ENCODE measurements at places on chromosomes 3 and 15. TPM values are rescaled to one million over a fixed set of nuclear protein-coding genes. Genes with fewer than 3 reads are reported as not detected.

ITIH1 gene
- total RNA-seq: not detected

TNNC1 gene
- total RNA-seq: not detected

GRCh38 chr15:85133709-85134108, 152.1 kb downstream of the PDE8A start:
- H3K27me3 ChIP-seq: no peaks in the 10 kb centered on the region
- H3K4me3 ChIP-seq: no peak overlapping the region
- no peaks in the 10 kb centered on the region for H3K36me3 ChIP-seq
- DNase-seq: no peak

- H3K4me3 ChIP-seq: no peak overlapping the region
- no peaks in the 10 kb centered on the region for H3K36me3 ChIP-seq
- no peak for DNase-seq
These were observed 551.7 kb downstream of the NR2F2 start for GRCh38 chr15:96882121-96882772.

GRCh38 chr3:69182588-69183316, 60.4 kb upstream of the LMOD3 start:
- H3K36me3 ChIP-seq: peaks cover 46% of the 10 kb centered on the region
- H3K4me1 ChIP-seq: no peaks in the 10 kb centered on the region

DNA sequence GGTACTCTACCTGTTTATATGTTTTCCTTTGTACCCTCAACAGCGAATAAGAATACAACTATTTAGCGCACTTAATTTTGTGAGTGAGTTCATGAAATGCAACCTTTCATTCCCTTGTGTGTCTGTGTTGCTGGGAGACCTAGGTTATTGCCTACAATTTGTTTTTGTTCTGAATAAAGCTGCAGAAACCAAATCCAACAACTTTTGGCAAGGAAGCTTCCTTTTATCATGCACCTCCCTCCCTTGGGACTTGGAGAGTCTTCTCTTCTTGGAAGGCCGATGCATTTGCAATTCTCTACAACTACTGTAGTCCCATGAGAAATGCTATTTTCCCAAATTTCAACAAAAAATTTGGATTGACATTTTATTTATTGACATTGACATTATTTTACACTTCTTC, 1002.4 kb upstream of the CADM2 start:
- no peak overlapping the region for H3K4me3 ChIP-seq
- no peaks in the 10 kb centered on the region for H3K4me1 ChIP-seq
- DNase-seq: no peak
- H3K27ac ChIP-seq: no peak overlapping the region
- no peaks in the 10 kb centered on the region for H3K36me3 ChIP-seq
- no peaks in the 10 kb centered on the region for H3K27me3 ChIP-seq

DNA sequence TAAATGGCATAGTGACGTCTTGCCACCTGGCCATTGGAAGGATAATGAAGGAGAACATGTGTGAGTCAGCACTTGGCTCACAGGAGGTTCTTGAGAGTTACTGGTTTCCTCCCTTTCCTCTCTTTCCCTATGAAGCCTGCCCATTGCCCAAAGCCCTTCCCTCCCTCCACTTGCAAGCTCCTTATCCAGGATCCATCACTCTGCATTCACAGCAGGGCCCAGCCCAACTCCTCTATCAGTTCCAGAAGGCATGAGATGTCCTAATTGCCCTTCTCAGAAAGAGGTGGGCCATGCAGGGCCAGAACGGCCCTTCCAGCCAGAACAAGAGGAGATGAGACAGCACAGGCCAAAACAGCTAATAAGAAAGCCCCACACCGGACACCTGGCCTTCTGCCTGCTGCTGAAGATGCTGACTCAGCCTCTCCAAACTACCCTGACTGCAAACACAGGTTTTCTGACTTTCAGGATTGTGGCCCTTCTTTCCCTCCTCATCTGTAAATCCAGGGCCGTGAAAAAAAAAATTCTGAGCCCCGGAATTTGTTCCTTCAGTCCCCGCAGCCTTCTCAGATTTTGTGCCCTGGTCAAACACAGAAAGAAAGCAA, 29.7 kb downstream of the HAPLN3 start:
- H3K4me1 ChIP-seq: no peaks in the 10 kb centered on the region
- H3K36me3 ChIP-seq: no peaks in the 10 kb centered on the region
- no peaks in the 10 kb centered on the region for H3K27me3 ChIP-seq
- DNase-seq: no peak
- H3K4me3 ChIP-seq: no peak overlapping the region
- H3K27ac ChIP-seq: no peak overlapping the region

- no peaks in the 10 kb centered on the region for H3K36me3 ChIP-seq
- H3K4me3 ChIP-seq: no peak overlapping the region
- H3K27me3 ChIP-seq: no peaks in the 10 kb centered on the region
- no peaks in the 10 kb centered on the region for H3K4me1 ChIP-seq
These were observed 67.3 kb downstream of the PPARG start for GRCh38 chr3:12356175-12356574.

DNA sequence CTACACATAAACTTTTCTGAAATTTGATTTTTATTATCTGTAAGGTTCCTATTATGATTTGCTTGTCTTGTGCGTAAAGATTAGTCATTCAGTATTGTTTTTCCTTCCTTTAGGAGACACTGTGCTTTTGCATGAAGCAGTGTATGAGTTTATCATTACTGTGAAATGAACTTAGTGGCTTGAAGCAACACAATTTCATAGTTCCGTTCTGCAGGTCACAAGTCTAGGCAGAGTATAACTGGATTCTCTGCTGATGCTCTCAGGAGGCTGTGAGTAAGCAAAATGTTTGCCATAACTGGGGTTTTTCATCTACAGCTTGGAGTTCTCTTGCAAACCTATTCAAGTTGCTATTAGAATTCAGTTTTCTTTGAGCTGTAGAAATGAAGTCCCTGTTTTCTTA, 1136.1 kb downstream of the OTOL1 start:
- no peaks in the 10 kb centered on the region for H3K4me1 ChIP-seq
- H3K27ac ChIP-seq: no peak overlapping the region
- H3K36me3 ChIP-seq: no peaks in the 10 kb centered on the region
- H3K4me3 ChIP-seq: no peak overlapping the region

DNA sequence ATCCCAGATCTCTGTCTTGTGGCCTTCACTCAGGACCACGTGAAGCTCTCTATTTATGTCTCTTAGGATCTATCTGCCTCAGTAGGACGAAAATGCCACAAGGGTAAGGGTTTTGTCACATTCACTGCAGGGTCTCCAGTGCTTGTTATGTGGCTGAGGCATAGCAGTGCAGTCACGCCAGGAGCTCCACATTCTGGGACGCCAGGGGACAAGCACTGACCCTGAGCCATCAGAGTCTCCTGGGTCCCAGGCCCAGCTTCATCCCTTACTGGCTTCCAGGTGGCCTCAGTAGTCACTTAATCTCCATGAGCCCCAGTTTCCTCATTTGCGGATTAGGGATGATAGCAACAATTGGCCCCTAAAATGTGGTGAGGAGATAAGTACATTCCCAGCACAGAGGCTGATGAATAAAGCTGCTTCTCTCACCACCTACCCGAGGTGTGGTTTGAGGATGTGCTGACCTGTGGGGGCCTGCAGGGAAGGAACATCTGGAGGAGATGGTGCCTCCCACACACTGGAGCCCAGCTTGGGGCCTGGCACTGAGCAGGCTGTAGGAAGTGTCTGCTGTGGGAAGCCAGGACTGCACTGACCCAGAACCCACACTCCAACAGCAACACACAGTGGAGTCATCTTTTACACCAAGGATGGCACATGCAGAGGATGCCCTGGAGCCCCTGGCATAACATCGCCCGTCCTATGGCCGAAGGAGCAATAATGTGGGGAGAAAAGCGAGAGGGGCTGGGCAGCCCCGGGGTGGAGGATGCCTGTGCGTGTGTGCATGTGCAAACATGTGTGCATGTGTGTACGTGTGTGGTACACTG, 93.2 kb upstream of the IQSEC1 start:
- H3K4me3 ChIP-seq: no peak overlapping the region
- H3K4me1 ChIP-seq: no peaks in the 10 kb centered on the region
- no peaks in the 10 kb centered on the region for H3K36me3 ChIP-seq
- no peaks in the 10 kb centered on the region for H3K27me3 ChIP-seq
- DNase-seq: no peak

DNA sequence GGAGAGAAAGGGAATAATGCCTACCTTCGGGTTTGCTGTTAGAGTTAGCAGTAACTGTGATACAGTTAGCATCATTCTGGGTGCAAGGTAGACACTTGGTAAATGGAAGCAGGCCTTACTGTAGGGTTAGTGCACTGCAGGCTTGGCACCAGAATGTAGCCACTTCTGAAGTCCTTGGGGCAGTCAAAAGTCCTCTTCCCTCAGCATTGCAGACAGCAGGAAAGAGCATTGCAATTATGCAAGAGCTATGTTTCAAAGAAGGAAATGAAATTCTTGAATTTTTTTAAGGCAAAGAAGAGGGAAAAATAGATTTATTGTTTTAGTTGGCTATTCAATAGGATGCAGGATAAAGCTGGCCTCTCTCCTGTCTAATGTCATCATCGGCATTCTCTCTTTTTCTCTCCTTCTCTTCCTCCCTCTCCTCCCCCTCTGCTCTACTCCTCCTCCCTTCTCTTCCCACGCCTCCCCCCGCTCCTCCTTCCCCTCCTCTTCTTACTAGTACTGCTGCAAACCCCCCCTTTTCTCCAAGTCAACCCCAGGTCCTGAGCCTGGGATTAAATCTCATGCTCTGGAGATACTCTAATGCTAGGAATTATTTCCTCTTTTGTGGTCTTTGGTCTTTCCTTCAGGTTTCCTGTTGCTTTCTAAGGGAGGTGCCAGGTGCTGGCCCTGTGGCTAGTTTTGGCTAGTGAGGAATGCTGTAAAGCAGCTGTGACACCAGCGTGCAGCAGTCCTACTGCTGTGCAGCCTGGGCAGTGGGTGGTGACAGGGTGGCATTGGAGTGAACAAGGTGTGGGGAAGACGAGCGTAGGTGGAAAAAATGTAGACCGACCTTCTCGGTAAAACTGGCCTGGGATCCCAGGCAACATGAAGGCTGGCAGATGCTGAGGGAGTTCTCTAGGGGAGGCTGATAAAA, 21.7 kb downstream of the EEFSEC start:
- no peaks in the 10 kb centered on the region for H3K27me3 ChIP-seq
- H3K4me3 ChIP-seq: no peak overlapping the region
- DNase-seq: no peak
- H3K4me1 ChIP-seq: no peaks in the 10 kb centered on the region

All from Peyer's patch (tissue), 4 donors.